ENCODE measurements at places on chromosomes 7 and 10. TPM values are rescaled to one million over a fixed set of nuclear protein-coding genes. Genes with fewer than 3 reads are reported as not detected.

The MRLN gene
- total RNA-seq, result not detected

The TMEM176A gene
- total RNA-seq, result 0.26 TPM

The ENTPD7 gene
- total RNA-seq, result 8.3 TPM

The SRRM3 gene
- total RNA-seq, result not detected

GRCh38 chr7:17632384-17632783 is 307.9 kb downstream of the SNX13 start:
- DNase-seq, result no peak

DNA sequence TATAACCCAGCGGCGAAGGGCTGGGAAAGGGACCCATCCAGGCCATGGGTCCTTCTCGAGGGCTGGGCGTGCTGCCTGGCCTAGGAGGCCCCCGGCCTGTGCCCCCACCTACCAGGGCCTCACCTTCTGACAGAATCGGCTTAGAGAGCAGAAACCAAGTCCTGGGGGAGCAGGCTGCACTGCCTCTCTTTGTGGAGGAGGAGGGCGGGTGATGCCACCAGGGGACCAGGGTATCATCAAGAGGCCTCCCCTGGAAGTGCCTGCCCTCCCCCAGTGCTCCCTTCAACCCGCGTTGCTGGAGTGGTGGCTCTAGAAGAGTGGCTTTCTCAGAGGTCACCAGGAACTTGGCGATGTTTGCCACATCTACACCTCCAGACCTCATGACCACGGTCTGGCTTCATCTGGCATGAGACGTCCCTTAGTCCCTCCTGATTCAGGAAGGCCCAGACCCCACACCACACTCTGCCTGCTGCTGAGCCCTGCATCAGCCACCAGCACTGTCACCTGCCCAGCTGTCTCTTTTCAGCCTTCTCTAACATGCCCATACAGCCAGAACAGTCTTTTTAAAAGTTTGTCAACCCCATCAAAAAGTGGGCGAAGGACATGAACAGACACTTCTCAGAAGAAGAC is 31.9 kb downstream of the FKBP6 start:
- no peak for DNase-seq

- no peak for DNase-seq
Observed at GRCh38 chr7:32177232-32177631, 107.0 kb upstream of the PDE1C start.

DNA sequence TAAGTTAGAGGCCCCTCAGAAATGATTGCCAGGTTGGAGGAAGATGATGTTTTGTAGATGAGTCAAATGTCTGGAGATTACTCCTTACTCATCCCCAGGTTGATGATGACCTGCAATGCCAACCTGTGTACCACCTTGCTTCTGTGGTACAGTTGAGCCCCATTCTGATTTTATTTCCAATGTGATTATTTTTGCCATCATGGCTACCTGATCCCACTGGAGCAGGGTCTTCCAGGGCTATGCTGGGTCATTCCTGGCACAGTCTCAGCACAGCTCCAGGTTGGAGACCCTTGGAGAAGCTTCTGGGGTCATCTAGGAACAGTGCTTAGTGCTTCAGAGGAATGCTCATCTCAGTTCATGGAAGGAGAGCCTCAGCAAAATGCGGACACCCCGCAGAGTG is 34.3 kb downstream of the LRRC18 start:
- no peak for DNase-seq

GRCh38 chr7:45576249-45576929 is 2.2 kb downstream of the ADCY1 start:
- no peak for DNase-seq

DNA sequence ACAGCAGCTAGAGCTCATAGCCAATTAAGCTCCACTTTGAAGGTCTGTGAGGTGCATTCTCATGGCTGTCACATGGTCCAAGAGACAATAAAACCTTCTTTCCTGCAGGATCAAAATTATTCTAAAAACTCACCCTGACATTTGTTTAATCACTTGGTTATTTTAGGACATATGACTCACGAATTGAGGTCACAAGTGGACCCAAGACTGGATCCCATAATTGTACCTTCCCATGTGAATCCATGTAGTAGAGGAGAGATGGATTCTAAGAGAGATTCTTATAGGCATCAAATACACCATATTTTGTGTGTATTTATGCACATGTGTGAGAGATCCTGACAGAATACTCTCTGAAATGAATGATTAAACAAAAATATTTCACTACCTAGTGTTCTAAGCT is 18.1 kb downstream of the POLR1F start:
- DNase-seq, result no peak

DNA sequence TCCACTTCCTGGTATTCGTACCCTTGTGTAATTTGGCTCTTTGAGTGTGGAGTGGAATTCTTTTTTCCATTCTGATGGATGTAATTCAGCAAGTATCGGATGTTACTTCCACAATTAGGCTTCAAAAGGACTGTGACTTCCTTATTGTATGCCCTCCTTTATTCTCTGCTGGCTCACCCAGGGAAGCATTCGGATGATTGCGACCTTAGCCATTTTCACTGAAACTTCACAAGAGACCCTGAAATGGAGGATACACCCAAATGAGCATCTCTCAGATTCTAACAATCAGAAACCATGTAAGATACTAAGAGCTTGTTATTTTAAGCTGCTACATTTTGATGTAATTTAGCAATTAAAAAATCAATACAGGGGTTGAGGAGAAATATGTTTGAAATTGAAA is 493.1 kb downstream of the DNAJB9 start:
- DNase-seq, result no peak

DNA sequence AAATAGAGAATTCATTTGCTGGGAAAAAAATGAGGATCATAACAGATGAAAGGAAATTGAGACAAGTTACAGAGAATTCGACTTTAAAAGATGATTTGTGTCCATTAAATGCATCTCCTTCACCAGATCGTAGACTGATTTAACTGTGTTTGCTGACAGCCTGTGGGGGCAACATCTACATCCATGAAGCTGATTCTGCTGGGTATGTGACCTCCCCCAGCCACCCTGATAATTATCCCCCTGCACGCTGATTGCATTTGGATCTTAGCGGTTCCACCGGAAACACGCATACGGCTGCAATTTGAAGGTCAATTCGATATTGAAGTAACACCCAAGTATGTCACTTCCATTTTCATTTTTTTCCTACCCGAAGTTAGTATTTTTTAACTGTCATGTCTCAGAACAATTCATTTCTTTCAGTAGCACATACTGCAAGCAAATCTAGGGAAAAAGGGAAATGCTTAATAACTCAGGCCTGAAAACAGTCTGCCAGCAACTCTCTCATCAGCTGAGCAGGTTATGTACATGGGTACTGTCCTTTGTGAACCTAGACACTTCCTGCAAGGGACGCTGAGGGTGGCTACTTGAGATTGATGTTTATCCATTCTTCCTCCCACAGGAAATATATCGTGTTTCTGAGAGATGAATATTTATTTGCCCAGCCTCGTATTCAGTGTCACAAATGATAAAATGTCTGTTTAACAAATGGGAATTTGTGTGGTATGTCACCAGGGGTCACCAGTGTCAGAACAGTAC is 134.9 kb downstream of the ZNF22 start:
- DNase-seq, result no peak

DNA sequence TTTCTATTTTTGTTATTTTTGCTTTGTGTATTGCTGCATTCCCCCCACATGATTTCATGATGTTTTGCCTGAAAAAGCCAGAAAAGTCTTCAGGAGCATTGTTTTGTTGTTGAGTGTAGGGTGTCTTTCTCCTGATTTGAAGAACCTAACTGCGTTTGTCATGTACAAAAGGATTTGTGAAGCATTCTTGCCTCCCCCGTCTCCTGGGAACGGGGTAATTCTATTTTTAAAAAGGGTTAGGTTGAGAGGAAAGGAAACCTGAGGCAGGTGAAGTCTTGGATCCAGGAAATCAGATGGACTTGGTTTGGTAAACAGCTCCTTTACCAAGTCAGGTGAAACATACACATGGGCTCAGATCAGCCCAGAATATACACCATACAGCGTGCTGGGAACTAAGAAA is 26.0 kb upstream of the BTBD16 start:
- no peak for DNase-seq

DNA sequence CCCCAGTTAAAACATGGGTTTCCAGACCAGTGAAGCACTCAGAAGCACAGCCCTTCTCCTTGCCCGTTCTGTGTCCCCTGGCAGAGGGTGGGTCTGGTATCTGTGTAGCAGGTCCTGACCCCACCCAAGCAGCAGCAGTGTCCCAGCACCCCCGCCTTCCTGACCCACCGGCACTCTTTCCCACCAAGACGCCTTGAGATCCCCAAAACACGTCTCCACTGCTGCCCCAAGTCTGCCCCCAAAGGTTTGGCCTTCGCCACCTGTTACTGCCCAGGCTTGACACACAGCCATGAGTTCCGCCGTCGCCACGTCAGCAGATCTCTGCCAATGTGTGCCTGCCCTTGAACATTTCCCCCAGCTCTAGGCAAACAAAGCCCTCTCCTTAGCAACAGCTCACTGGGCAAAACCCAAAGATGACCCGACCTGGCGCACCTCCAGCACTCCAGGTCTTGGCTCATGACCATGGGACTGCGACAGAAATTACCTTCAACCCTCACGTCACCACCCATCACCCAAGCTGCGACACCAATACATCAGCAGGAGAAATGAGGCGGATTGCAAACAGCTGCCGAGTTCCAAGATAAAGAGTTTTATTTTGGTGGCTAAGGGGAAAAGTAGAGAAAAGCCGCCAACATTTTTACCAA is 75.6 kb downstream of the CTBP2 start:
- DNase-seq, result no peak

DNA sequence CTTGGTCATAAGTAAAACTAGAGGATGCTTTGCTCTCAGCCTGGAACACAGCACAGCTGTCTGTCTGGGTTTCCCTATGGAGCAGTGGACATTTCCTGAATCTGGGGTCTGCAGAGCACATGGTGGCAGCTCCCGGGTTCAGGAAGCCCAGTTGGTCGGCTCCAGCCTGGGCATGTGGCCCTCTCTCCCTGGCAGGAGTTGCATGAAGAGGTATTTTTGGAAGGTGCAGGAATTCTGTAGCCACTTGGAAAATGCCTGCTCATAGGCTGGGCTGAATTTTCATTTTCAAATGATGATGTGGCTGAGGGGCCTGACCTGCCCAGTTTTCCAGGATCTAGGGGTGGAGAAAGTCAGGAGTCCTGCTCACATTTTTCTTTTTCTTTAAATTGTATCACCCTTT is 6.7 kb upstream of the TPST1 start:
- DNase-seq, result no peak
